ENCODE measurements at places on chromosomes 4 and X.

- DNase-seq = no peak
Measured at GRCh38 chrX:10169175-10169574, 12.4 kb downstream of the CLCN4 start.

- DNase-seq = no peak
Measured at GRCh38 chrX:74835566-74835965, 89.7 kb downstream of the NEXMIF start.

DNA sequence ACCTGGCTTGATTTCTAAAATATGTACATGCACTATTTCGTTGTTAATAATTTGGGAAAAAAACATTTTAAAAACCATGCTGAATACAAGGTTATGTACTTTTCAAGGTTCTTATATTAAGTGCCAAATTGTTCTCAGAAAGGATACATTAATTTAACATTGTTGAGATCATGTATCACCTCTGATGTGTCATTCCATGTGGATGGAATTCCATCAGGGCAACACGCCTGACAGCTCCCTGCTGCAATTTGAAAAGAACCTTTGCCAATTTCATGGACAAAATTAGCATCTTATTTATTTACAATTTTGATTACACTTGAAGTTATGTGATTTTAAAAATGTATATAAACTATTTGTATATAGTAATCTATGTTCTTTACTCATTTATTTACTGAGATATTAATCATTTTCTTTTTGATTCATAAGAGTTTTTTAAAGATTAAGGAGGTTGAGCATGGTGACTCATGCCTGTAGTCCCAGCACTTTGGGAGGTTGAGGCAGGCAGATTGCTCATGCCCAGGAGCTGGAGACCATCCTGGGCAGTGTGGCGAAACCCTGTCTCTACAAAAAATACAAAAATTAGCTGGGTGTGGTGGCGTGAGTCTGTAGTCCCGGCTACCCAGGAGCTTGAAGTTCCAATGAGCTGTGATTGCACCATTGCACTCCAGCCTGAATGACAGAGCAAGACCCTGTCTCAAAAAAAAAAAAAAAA, 142.8 kb downstream of the ENPP6 start:
- DNase-seq = no peak

GRCh38 chr4:55500072-55500471, 46.6 kb downstream of the CLOCK start:
- DNase-seq = no peak

GRCh38 chr4:123649250-123649644, 252.7 kb downstream of the SPRY1 start:
- DNase-seq = no peak

DNA sequence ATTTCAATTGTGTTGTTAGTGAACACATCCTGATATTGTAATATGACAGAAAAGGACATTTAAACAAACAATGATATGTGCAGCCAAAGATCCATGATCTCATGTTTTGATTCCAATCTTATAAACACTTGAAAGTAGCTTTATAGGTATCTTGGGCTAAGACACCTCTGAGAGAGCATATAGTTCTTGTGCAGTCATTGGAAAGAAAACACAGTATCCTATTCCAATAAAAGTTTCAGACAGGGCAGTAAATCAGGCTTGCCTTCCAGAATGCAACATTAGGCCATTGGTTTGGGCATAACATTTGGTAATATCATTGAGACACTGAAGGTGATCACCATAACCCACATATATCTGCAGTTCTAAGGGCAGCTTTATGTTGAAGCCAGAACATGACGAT, 188.3 kb upstream of the HCCS start:
- DNase-seq = no peak

DNA sequence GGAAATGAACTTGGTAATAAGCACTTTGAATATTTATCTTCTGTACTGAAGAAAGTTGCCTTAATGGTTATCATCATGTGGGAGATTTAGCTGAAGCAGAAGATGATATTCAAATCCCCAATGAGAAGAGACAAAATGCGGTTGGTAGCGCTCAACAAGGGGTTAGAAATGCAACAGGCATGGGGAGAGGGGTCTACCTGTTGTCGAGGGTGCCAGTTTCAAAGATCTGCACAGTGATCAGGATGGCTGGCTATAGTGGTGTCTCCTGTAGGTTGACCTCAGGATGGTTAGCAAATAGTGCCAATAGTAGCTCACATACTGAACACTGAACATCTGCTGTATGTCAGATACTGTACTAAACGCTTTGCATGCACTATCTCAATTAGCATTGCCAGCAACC, 7.0 kb upstream of the HS6ST2 start:
- no peak for DNase-seq

Measured in NCI-H1417 treated with DMSO at 0.1 percent for 48 hours (cell line).